ENCODE measurements at places on chromosomes 7 and 10.
A peak's percentile ranks its signal among the peaks of the same experiment; 100 is the strongest.

- no peak for DNase-seq
Observed at GRCh38 chr7:34761627-34762026, 103.6 kb downstream of the NPSR1 start.

DNA sequence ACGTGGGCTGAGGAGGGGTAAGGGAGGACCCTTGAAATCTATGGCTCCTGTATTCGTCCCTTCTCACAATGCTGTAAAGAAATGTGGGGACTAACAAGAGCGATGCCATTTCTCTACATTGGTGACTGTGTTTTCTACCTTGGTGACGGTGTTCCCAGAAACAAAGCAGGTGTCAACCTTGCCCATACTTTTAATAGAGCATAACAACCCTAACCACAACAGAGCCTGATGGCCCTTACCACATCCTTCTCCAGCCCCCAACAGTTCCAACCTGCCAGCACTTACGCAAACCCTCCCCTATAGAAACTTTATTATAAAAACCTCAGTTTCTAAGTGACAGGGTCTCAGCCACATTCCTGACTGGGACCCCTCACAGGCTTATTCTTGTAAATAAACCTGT, 28.2 kb upstream of the ADCYAP1R1 start:
- no peak for DNase-seq

DNA sequence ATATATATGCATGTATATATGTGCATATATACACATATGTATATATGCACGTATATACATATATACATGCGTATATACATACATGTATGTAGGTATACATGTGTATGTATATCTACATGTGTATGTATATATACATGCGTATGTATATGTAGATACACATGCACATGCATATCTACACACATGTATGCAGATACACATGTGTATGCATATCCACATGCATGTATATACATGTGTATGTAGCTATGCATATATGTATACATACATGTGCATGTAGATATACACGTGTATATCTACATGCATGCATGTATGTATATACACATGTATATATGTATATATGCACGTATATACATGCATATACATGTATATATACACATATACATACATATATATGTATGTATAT, 95.8 kb upstream of the STEAP4 start:
- no peak for DNase-seq

DNA sequence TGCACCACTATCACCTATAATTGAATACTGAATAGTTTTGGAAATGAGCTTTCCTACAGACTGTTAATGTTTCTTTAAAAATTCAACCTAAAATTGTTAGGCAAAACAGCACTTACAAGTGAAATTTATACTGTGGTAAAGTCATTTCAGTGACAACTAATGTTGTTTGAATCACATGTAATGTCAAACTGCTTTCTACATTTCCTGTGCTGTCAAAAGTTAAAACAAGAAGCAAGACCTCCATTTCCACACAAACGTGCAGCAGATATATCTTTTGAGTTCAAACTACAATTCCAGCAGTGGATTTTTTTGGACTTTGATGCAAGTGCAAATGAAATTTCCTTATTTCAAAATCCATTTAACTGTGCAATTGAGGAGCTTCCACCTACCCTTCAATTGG, 199.8 kb downstream of the RNLS start:
- DNase-seq, result no peak

DNA sequence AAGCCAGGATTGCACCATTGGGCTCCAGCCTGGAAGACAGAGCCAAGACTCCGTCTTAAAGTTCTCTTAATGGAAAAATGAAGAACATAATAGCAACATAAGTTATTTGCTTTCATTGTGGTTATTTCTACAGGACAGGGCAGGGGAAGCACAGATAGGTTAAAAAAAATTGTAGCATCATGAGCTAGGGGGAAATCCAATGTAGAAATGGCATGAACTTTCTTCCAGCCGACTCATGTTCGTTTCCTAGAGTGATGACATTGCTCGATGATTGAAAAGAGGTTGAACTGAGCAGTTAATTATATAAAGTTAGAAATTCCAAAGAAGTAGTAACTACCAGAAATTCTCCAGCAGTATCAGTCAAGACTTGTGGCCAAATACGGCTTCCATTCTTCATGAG, 64.9 kb downstream of the DAGLB start:
- peak; percentile 6 for DNase-seq

DNA sequence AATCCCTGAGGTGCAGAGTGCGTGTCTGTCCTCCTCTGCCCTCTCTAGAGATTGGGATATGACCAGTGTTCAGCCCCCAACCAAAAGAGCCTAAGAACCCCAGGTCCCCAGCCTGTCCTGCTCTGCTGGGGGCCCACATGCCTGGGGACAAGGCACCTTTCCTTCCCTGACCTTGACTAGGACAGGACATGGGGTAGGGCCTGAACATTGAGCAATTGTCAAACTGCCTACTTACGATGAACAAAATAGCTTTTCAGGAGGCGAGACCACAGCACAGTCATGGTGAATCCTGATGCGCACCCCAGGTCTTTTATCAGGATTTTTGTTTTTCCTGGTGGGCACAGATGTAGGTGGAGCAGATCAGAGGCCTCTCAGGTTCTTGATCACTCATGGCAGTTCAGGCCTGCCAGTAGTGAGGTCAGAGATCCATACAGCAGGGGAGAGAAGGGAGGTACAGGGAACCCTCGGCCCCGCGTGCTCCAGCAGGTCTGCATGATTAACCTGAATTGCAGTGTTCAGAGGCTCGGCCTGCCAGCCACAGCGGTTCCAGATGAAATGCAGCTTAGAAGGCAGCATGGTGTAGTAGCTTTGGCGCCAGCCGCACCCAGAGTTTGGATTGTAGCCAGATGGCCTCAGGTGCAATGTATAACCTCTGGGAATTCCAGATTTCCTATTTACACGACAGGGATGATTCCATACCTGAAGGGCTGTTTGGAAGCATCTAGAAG, 191.3 kb downstream of the CUX1 start:
- DNase-seq, result no peak

DNA sequence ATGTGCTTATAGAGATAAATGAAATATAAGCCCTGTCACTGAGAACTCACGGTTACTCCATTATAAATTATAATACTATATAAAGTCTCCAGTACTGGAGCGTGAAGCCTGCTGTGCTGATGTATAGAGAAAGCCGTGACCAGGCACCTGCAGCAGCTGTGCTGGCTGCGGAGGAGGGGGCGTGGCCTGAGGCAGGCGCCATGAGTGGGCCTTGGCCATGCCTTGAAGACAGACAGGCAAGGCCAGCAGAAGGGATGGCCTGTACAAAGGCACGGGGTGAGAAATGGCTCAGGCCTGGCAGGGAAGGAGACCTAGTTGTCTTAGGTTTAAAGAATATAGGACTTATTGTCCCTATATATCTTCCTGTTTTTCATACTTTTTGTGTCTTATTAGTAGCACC, 218.5 kb upstream of the STK17A start:
- no peak for DNase-seq

- no peak for DNase-seq
Observed at GRCh38 chr7:39614299-39614698, 9.1 kb upstream of the RALA start.

- DNase-seq, result no peak
Observed at GRCh38 chr10:76257816-76258215, 826.4 kb downstream of the LRMDA start.

Measured in fibroblast of gingiva (primary cell).